ENCODE measurements at places on chromosomes 5 and 9.

GRCh38 chr5:23437011-23437410, 70.4 kb upstream of the PRDM9 start:
- DNase-seq = no peak

- DNase-seq = no peak
These were observed 25.7 kb downstream of the IPPK start for GRCh38 chr9:92644278-92644677.

GRCh38 chr9:116390303-116391228, 237.0 kb downstream of the PAPPA start:
- peak; percentile 38 for DNase-seq

- no peak for DNase-seq
These were observed 250.3 kb downstream of the SLIT3 start for GRCh38 chr5:169050636-169051035.

DNA sequence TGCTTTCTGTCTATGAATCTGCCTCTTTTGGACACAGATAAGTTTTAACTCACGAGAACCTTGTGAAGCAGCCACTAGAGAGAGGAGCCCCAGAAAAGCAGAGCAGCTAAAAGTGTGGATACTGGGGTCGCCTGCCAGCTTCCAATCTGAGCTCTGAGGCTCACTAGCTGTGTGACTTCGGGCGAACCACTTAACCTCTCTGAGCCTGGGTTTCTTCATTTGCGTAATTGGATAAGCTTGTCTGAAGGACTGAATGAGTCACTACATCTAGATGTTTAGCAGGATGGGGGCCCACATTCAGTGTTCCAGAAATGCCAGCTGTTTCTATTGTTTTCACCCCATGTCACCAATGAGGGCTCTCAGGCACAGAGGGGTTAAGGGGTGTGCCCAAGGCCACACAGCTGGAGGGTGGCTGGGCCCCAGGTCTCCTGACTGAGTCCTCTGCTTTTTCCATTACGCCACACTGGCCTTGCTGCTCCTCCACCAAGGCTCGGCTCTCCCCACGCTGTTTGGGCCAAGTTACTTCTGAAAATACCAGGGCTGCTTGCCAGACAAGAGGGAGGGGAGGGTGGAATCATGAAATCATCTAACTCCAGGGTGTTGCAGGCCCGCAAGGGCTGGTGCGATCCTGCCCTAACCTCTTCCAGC, 36.2 kb downstream of the SH3PXD2B start:
- no peak for DNase-seq

GRCh38 chr5:71838286-71838685, 119.2 kb downstream of the CARTPT start:
- DNase-seq = no peak

GRCh38 chr5:139384591-139385051, 1.5 kb upstream of the SLC23A1 start:
- no peak for DNase-seq

DNA sequence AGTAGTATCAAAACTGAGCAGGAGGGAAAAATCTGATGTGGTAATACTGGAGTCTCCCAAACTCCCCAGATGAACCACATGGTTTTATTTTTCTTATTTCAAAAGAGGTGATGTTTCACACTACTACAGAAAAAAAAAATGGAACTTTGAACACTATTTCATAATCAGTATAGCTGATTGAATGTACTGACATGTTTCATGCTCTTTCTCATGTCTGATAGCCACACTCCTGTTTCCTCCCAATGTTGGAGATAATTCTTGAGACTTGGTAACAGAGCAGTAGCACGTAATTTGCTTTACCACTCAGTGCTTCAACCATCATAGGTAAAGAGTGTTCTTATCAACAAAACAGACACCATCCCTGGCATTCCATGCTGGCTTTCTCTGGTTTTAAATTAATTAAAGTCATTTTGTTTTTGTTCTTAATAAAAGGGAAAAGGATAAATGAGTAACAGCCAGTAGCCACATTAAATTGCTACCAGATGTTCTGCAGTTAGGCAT, 85.2 kb downstream of the MUSK start:
- no peak for DNase-seq

DNA sequence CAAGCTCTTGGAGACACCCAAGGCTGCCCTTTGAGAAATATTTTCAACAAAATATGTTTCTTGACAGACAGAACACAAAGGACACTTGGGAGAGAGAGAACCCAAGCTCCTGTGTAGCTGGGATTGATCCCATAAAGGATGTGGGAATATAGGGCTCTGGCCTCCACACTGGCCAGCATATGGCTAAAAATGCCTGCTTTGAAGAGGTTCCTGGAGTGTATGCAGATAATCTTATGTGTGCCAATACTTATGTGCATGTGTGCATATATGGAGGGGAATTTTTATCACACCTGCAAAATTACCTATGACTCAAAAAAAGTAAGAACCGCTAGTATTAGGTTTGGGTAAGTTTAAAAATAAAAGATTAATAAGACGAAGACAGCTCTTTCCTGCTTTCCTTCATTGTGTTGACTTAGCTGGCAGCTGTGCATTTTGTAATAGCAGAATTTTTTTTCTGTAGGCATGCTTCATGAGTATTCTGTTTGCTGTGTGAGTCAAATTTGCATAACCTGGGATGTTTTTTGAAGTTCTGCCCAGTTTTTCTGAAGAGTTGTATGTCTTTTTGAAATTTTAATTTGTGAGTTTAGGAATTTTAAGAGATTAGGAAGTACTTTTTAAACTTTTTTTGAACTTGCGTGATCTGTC, 42.6 kb downstream of the HACD4 start:
- no peak for DNase-seq

- no peak for DNase-seq
These were observed 350.4 kb downstream of the OSTF1 start for GRCh38 chr9:75438716-75439115.

DNA sequence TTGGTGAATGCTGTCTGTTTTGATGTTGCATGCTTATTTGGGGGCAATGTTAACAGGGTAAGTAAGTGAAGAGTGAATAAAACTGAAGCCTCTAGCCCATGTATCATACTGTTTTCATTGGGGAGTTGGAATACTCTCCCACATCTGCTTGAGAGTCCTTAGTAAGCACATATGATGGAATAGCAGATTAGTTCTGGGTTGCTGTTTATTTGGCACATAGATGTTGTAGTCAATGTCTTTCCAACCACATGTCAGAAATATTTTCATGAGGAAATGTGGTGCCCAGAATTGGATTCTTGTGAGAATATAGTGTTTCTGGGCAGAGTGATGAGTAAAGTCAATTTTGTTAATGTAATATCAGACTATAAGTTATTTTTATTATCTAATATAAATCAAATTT, 611.7 kb upstream of the FTMT start:
- no peak for DNase-seq

GRCh38 chr5:74477761-74478160, 162.8 kb downstream of the ENC1 start:
- DNase-seq = no peak

DNA sequence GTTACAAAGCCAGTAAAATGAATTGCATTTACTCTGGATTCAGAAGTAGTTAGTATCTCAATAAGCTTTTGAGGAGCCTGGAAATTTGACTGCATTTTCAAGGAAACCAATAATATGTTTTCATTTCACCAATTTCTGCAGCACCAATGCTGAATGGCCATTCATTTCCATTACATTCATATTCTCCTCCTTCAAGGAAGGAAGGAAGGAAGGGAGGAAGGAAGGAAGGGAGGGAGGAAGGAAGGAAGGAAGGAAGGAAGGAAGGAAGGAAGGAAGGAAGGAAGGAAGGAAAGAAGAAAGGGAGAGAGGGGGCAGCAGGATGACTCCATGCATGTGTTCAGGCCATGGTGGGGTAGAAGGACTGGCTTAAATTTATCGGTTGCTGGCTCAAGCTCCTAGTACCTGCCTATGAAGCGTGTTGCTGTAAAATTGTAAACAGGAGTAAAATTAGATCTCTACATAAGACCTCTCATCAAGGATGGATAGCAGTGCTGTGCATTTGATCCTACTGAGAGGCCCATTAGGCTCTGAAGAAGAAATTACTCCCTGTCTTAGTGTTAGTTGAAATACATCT, 498.8 kb upstream of the TNC start:
- DNase-seq = no peak
